ENCODE measurements at places on chromosomes 12 and 14.

DNA sequence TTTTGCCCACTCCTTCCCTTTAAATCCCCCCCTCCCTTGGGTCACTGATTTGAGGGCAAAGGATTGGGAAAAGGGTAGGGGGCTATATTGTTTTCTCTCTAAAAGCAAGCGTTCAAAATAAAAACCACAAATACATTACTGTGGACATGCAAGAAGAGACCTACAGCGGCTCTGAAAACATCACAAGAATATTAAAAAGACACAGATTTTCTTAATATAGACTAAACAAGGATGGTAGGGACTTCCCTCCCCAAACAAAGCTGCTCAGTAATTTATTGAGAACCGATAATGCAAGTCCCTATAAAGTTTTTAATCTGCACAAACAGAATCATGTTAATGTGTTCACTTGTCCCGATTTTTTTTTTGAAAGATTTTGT, 12.9 kb downstream of the TBX3 start:
- DNase-seq, result no peak

DNA sequence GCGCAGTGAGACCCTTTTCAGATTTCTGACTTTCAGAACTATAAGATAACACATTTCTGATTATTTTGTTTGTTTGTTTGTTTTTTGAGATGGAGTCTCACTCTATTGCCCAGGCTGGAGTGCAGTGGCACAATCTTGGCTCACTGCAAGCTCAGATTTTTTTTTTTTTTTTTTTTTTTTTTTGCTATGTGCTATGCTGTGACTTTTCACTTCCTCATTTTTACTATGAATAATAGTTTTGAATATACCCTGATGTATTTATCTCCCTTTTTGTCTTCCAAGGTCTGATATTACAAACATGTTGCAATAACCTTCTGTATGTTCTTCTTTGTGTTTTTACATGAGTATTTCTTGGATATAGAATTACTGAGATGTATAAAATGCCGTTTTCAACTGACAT, 658.7 kb upstream of the SEL1L start:
- DNase-seq, result no peak

GRCh38 chr12:8065991-8066594, at the start of gene C3AR1:
Gene C3AR1 (minus strand): TSS chr12:8066359. CDS start chr12:8060185, 6,174 bp downstream.
- no peak for DNase-seq

- DNase-seq, result no peak
Measured at GRCh38 chr14:100804558-100805309, 21.2 kb upstream of the MEG3 start.

- DNase-seq, result no peak
Measured at GRCh38 chr12:24822121-24822899, 126.6 kb downstream of the BCAT1 start.

DNA sequence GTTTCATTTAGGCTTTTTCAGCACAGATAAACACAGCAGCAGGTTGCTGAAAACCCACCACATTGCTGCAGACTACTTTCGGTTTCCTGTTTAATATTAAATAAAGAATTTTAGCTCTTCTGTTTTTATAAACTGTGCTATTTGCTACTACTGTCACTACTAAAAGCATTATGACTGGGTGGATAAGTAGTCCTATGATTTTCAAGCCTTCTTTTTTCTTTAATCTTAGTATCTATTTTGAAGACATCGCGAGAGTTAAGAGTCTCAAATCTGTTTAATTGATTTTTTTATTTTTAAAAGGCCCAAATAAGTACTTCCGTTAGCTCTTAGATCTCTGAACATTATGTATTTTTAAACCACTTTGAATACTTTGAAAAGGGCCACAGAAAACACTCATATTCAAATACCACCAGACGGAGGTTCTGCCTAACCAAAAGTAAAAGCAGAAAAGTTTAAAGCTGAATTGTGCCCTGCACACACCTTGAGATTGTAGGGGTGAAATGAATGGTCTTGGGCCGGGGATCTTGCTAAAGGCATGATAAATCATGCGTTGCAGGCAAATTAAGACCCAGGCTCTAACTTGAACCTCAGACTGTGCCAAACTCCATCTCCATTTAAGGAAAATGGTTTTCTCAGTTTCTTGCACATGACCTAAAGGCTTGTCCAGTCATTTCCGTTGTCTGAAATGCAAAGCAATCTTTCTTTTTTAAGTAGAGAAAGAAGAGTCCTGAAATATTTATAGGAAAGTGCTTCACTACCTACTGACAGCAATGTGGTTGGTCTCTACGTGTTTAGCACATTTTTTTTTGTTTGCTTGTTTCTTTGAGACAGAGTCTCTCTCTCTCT, 13.6 kb upstream of the FOXN3 start:
- DNase-seq, result no peak

DNA sequence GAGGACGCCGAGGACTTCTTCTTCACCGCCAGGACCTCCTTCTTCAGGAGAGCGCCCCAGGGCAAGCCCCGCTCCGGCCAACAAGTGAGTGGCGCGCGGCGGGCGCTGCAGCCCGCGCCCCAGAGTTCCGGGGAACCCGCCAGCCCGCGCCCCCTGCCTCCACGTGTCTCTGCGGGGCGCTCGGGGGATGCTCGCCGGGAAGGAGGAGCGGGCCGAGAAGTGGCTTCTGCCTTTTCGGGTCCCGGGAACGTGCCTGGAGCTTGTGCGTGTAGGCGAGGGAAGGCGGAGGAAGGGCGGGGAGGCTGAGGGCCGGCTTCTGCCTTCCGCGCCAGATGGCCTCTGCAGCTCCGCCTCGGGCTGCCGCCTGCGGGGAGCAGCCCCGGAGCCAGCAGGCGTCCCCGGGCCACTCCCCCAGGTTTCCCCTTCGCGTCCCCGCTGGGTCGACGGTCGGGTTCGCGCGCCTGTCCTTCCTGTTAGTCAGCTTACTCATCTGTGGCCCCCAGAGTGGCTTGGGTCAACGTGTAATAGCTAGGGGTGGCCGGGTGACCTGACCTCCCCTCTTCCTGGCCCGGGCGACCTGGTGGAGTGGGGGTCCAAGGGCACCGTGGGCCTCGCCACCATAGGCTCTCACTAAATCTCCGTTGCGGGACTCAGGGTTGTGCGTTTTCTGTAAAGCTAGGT, 505 bp downstream of the RASSF3 start:
- DNase-seq, result no peak

DNA sequence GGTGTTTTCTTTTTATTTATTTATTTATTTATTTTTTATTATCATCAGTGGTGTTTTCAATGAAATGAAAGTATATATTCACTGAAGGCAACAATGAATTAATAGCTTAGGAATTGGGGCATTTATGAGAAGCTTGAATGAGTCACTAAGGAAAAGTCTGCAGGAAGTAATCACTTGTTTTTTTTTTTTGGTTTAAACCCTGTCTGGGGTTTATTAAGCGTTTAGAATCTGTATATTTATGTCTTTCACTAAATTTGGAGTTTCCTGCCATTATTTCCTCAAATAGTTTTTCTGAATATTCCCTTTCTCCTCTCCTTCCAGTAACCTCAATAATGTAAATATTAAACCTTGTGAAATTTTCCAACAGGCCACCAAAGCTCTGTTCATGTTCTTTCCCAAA, 85.5 kb downstream of the TESC start:
- DNase-seq, result no peak

DNA sequence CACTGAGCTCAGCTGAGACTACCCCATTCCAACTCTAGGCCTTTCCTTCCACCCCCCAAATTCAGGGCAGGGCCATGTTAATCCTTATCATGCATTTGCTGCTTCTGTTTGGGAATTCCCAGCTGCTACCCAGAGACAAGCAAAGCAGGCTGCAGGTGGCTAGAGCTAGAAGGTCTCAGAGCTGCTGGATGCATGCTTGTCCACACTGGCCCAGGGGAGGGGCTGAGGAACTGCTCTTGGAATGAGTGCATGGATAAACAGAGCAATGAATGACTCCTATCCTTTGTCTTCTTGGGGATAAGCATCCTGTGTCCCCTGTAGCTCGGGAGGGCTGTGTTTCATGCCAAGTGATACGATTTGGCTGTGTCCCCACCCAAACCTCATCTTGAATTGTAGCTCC, 136.8 kb upstream of the NOS1 start:
- no peak for DNase-seq

- no peak for DNase-seq
Measured at GRCh38 chr14:90692061-90692460, 124.2 kb downstream of the TTC7B start.

GRCh38 chr12:105272152-105272551, 36.2 kb upstream of the APPL2 start:
- no peak for DNase-seq

- DNase-seq, result no peak
Measured at GRCh38 chr14:38255408-38255672, 553 bp downstream of the CLEC14A start.

- DNase-seq, result no peak
Measured at GRCh38 chr12:107594995-107595394, 90.6 kb upstream of the PWP1 start.

DNA sequence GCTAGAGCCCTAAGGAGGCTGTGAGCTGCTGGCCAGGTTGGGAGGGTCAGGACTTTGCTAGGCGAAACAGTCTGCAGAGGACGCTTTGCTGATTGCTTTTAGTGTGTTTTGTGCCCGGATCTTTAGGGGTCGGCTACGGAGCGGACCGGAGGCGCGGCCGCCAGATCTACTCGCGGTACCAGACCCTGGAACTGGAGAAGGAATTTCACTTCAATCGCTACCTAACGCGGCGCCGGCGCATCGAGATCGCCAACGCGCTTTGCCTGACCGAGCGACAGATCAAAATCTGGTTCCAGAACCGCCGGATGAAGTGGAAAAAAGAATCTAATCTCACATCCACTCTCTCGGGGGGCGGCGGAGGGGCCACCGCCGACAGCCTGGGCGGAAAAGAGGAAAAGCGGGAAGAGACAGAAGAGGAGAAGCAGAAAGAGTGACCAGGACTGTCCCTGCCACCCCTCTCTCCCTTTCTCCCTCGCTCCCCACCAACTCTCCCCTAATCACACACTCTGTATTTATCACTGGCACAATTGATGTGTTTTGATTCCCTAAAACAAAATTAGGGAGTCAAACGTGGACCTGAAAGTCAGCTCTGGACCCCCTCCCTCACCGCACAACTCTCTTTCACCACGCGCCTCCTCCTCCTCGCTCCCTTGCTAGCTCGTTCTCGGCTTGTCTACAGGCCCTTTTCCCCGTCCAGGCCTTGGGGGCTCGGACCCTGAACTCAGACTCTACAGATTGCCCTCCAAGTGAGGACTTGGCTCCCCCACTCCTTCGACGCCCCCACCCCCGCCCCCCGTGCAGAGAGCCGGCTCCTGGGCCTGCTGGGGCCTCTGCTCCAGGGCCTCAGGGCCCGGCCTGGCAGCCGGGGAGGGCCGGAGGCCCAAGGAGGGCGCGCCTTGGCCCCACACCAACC, 1.5 kb downstream of the HOXC6 start:
- no peak for DNase-seq

- DNase-seq, result no peak
Measured at GRCh38 chr12:112463478-112463877, 44.7 kb downstream of the PTPN11 start.

- DNase-seq, result no peak
Measured at GRCh38 chr12:69837191-69837590, 12.2 kb downstream of the MYRFL start.

- no peak for DNase-seq
Measured at GRCh38 chr12:532908-533565, 73.3 kb downstream of the B4GALNT3 start.

DNA sequence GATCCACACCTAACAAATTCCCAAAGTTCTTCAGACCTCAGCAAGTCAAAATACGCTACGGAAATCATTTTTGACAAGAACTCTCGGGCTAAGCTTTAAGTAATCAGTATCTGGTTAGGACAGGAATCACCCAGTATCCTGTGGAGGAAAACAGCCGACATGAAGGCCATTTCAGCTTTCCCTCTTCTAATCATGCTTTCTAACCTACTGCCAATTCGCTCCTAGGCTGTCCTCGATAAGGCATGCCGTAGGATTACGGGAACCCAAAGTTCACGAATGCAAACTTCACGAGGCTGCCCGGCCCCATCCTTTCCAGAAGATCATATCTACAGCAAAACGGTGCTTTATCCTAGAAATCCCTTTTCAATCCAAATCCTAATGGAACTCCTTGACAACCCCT, 81.8 kb upstream of the PTPRB start:
- DNase-seq, result no peak

DNA sequence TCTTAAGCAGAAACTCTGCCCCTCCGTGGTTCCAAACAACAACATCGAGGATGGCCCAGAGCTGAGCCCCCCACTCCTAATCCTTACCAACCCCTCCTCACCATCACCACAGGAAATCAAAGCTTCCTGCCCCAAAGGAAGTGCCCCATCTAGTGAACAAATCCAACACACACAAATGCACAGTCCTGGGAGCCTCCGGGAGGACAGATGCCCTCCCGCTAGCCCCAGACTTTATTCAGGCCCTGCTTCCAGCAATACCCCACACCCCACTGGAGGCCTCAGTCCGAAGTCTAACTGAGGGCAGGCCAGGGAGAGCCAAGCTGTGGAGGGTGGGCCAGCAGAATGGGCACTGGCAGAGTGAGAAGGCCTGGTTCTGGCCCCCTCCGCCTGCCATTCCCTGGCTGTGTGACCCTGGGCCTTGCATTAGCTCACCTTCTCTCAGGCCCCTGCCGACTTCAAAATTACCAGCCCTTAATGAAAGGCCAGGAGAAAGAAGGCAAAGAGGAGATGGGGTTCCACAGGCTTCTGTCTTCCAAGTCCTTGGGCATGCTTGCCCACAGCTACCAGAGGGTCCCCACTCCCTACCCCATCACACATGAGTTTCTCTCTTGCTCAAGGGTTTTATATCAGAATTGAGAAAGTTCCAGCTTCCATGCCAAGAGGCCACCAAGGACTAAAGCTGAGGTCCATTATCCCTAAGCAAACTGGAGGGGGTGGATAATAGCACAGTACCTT, 2.3 kb downstream of the HDAC7 start:
- no peak for DNase-seq

GRCh38 chr12:130186651-130187268, 24.5 kb downstream of the FZD10 start:
- DNase-seq, result no peak

DNA sequence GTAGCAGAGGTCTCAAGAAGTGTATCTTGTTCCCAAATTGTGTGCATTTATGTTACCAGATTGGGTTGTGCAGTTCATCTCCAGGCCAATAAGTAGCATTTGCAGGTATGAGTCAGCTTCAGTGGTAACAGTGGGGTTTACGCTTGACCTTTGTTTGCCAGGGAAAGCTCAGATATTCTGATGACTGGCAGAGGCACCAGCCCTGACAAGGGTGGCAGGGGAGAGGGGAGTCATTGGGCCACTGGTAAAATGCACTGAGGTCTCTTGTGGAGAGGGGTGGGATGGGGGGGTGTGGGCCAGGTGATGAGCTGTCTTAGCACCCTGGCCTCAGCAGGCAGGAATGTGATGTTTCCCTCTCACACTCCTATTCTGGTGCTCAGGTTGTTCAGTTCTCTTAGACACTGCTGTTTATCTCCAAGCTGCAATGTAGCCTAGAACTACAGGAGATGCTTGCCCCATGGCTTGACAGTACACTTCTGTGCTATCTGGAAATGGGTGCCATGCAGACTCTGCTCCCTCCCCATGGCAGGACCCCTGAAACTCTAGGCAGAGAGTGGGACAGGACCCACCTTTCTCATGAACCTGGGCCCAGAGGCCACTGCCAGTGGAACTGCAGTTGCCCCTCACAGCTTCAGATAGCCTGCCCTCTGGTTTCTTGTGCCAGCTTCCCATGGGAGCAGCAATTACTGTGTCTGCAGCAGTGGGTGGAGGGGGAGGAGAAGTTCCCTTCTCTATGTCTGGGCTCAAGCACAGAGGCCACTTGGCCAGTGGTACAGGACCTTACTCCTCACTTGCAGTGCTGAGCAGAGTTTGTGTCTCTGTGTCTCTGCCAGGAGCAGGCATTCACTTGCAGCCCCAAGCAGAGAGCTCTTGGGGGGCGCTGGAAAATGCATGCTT, 31.9 kb downstream of the USP15 start:
- DNase-seq, result no peak

- DNase-seq, result no peak
Measured at GRCh38 chr12:3445119-3445978, 45.7 kb upstream of the PRMT8 start.

GRCh38 chr14:53109105-53110041, 43.8 kb downstream of the DDHD1 start:
- DNase-seq, result peak; percentile 47

All from NCI-H187 (cell line).